Fibroblast of upper back skin (primary cell): ENCODE measurements at places on chromosomes 13 and 19.

DNA sequence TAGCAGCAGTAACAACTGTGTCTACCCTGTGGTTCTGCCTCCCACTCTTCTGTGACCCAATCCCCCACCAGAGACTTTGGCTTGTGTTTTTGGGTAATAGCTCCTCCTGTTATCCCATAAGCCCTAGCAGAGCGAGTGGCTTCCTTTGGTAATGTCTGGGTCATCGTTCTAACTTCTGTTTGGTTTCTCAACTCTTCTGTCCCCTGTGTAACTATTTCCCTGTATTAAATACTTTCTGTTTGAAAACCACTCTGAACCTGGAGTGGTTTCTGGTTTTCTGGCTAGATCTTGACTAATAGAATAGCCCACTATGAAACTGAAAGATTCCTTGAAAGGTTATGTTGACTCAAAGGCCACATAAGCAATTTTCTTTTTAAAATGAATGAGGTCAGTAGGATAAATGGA, 350.0 kb downstream of the DCT start:
- no peak for DNase-seq

DNA sequence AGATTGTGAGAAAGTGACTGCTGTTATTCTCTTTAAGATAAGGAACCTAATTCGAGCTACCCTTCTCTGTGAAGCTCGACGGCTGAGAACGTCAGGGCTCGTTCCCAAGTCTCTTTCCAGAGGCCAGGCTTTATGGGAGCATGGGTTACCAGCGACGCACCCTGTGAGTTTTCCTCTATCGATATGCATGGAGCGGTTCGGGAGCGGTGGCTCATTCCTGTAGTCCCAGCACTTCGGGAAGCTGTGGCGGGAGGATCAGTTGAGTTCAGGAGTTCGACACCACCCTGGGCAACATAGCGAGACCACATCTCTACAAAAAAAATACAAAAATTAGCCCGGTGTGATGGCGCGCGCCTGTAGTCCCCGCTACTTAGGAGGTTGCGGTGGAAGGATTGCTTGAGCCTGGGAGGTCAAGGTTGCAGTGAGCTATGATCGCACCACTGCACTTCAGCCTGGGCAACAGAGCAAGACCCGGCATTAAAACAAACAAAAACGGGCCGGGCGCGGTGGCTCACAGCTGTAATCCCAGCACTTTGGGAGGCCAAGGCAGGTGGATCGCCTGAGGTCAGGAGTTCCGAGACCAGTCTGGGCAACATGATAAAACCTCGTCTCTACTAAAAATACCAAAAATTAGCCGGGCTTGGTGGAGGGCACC, 681 bp upstream of the ZNF606 start:
- DNase-seq = no peak

GRCh38 chr13:21538753-21539152, 65.2 kb downstream of the MICU2 start:
- no peak for DNase-seq

GRCh38 chr13:49776871-49777270, 15.6 kb downstream of the KPNA3 start:
- DNase-seq = peak; percentile 59

DNA sequence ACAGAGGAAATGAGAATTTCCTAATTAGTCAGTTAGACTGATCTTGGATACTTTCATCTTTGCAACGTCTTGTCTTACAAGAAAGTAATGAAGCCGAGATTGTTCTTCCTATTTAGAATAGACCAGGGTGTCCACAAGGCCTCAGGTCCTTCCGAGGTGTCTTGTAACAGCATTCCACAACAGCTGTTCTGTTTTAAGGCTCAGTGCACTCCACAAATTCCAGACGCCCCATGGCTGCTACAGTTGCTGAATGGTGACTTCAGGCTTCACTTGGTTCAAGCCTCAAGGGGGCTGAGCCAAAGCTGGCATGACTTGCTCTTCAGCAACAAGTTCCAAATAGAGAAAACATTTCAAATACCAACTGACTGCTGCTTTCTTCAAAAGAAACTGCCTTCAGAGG, 143.4 kb downstream of the SHISA2 start:
- no peak for DNase-seq

- peak; percentile 88 for DNase-seq
Measured at GRCh38 chr19:3365836-3366752, at the start of gene NFIC. Gene NFIC (plus strand): TSS chr19:3366583. CDS start chr19:3366637, 54 bp downstream.

- DNase-seq = peak; percentile 21
Measured at GRCh38 chr13:45120967-45121831, 889 bp downstream of the GTF2F2 start.

DNA sequence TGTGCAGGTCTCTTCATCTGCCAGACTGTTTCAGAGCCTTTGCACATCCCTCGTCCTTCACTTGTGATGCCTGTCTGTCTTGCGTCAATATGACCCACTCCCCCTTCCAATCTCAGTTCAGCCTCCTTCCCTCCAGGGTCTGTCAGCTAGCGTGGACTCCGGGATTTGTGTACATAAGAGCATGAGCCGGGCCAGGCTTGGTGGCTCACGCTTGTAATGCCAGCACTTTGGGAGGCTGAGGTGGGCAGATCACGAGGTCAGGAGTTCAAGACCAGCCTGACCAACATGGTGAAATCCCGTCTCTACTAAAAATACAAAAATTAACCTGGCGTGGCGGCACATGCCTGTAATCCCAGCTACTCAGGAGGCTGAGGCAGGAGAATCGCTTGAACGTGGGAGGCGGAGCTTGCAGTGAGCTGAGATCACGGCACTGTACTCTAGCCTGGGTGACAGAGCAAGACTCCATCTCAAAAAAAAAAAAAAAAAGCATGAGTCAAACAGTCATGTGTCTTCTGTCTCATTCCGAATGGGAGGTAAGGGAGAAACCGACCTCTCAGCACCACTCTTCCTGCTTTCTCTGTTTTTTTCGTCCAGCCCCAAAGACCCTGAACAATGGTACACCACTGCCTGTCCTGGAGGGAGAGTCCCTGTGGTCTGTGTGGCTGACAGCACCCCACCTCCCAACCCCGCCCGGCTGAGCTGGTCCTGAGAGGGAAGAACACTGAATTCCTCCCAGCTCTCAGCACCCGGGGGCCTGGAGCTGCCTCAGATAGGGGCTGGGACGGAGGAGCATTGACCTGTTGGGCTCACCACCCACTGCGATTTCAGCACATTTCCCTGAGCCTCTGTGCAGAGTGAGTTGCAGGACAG, 2.4 kb upstream of the SIGLEC9 start:
- DNase-seq = no peak

- no peak for DNase-seq
Measured at GRCh38 chr19:4345342-4346019, 2.1 kb downstream of the MPND start.

DNA sequence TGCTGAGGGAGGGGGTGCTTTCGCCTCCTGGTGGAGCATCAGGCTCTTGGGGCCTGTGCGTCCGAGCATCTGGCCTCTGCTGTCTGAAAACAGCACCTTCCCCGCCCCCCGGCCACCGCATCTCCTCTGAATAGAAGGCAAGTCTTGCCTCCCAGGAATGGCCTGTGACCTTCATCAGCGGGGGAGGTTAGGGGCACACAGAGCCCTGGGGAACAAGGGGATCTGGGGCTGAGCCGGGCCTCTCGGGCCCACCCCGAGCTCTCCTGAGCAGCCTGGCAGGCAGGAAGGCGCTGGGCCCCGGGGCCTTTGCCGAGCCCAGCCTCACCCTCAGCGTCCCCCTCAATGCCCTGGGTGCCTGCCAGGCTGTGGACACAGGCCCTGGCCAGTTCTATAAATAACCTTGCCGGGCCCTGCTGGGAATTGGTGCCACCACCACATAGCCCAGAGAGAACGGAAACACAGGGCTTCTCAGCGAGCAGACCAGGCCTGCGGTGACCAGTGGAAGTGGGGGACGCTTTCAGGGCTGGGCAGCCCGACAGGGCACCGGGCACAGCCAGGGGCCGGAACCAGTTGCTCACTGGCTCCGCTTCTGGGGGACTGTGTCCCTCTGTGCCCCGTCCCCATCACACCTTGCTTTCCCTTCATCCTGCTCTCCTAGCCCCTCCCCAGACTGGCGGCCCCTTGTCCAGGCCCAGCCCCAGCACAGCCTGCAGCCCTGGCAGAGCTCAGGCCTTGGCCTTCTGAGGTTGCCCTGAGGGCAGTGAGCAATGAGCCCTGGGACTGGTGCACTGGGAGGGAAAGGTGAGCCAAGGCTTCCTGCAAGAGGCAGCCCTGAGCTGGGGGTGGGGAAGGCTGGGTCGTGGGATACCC, 9.5 kb downstream of the STK11 start:
- no peak for DNase-seq
